ENCODE measurements at places on chromosomes 11 and 22.
A peak's percentile ranks its signal among the peaks of the same experiment; 100 is the strongest.

GRCh38 chr11:125036933-125037332 is 26.2 kb upstream of the SLC37A2 start:
- peak; percentile 50 for DNase-seq

DNA sequence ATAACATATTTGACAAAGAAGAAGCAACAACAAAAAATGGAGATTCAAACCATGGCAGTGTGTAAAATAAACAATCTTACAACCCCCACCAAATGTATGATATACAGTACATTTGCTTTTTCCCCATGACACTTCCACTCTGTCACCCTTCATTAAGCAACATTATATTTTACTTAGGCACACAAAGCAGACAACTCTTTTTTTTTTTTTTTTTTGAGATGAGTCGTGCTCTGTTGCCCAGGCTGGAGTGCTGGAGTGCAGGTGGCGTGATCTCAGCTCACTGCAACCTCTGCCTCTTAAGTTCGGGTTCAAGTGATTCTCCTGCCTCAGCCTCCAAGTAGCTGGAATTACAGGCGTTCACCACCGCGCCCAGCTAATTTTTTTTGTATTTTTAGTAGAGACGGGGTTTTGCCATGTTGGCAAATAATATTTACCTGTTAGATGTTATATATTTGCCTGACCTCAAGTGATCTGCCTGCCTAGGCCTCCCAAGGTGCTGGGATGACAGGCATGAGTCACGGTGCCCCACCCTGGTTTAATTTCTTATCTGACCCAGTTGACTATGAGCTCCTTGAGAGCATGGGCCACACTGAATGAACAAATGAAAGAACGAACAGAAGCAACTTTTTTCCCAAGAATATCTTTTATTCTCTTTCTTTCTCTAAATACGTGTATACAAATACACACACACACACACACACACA is 5.5 kb upstream of the PCF11 start:
- no peak for DNase-seq

DNA sequence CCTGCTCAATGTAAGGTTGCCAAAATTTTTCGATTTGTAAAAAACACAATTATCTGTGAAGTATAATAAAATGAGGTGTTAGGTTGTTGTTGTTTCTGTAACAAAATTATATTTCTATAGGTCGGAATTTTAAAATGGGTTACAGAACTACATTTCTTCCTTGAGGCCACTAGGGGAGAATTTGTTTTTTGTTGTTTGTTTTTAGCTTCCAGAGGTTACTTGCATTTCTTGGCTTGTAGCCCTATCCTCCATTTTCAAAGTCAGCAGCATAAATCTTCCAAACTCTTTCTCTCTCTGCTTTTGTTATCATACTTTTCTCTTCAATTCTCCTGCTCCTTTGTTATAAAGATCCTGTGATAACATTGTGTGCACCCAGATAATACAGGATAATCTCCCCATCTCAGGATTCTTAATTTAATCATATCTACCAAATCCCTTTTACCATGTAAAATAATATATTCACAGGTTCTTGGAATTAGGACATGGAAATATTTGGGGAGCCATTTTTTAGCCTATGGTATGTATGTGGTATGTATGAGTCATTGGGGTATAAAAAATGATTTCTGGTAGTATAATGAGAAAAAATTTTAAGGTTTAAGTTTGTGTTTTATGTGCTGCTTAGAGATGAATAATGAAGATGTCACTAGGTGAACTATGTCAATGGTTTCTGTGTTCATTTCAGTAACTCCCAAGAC is 9.4 kb upstream of the PATL1 start:
- DNase-seq, result no peak

- DNase-seq, result no peak
Observed at GRCh38 chr11:111342329-111342728, 36.7 kb downstream of the POU2AF1 start.

- DNase-seq, result peak; percentile 45
Observed at GRCh38 chr11:115321605-115322289, 182.5 kb downstream of the CADM1 start.

DNA sequence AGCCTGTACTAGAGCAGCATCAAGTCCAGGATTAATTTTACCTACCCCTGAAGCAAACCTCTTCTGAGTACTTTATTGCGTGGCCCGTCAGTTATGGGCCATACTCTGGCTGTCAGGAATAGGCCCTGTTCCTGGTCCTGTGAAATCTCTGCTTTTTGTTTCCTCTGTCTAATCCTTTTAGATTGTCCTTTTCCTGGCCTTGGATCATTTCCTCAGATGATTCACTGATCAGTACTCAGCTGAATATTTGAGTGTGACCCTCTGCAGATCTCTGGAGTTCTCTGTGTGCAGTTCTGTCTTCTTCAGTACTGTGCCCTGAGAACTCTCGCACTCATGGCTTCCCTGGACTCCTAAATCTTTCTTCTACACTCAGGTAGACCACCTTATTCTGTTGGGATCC is 123.5 kb downstream of the UVRAG start:
- no peak for DNase-seq

DNA sequence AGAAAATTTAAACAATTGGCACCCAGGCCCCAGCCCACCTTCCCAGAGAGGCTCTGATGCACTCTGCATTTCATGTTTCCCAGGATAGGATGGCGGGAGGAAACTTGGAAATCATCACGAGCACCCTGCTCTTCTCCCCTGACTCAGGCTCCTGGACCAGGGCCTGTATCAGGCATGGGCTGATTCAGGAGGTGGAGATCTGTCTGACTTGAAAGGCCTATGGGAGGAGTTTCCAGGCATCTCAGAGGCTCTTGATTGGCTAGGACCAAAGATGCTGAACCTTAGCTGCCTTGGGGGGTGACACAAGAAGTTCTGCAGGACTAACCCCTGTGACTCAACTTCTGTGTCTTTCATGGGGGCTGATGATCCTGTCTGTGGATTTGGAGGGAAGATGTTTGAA is 106.2 kb downstream of the PKNOX2 start:
- no peak for DNase-seq

DNA sequence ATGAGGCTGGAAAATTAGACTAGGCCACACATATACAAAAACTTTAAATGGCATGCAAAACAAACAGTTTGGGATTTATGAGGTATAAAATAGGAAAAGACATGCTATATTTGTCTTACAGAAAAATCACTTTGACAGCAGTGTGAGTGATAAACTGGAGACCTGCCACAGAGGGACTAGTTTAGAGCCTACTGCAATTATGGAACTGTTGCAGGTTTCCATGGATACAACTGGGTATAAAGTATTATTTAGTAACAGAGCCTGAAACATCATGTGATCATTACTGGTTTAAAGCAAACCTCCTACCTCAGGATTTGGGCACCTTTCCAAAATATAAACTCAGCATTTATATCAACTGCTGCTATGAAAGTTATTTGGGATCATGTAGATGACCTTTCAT is 1032.5 kb downstream of the DLG2 start:
- DNase-seq, result no peak

DNA sequence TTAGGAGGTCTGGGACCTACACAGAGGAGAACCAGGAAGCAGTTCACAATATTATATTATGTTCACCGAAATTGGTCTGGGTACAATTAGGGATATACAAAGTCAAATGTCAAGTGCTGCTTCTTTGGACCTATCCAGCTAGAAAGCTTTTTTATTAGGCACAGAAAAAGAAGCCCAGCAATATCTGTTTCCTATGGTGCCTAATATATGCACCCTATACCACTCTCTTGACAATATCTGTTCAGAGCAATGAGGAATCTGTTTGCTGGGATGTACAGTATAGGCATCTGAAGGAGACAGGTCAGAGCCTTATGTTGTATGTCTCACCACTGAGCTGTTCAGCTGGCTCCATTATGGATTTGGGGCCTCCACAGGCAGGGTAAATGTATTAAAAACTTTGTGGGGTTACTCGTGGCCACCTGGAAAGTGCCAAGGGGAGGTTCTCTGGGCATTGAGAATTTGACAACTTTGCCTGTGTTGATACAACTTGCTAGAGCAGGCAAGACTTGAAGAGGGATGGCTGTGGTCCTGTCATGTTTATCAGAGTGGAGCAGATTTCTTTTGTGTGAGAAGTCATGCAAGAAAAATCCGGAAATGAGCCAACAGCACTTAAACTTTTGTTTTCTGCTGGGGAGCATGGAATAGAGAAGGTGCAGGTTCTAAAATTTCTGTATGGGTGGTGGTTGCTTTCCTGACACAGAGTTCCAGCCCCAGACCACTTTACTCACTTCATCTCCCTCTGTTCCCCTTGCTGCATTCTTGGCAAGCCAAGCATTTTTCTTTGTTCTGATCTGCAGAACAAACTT is 10.1 kb downstream of the STIM1 start:
- DNase-seq, result no peak

GRCh38 chr11:96168623-96169022 is 174.4 kb downstream of the MAML2 start:
- DNase-seq, result peak; percentile 84

DNA sequence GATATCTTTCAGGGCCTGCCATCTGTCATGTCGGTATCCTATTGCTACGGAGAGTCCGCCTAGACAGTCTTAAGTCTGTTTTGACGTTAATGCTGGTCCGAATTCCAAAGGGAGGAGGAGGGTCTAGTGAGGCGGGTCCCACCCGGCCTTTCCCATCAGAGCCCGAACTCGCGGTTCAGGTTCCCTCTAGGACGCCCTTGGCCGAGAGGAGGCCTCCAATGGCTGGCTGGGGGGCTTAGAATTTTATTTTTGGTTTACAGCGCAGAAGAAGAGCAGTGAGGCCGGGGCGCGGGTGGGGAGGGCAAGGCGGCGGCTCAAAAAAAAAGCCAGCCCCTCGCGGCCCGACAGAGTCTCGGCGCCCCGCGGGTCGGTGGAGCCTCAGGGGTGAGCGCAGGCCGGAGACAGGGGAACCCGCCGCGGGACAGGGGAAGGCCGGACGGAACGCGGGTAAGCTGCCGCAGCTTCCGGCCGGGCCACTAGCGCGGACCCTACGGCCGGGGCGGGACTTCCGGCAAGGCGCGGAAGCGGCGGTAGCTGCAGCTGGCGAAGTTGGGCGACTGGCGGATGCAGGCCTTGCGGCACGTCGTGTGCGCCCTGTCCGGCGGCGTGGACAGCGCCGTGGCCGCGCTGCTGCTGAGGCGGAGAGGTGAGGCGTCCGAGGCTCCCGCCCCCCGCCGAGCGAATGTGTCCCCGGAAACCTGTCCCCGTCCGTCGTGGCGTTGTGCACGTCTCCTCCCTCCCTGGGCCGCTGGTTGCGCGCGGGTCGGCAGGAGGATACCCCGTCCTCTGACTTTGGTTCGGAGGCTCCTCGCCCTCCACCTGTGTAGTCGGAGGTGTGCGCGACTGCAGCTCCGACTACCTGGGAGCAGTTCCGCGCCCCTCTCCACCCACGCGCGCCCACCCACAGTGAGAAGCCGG is at the start of gene TRMU:
Gene TRMU (plus strand): TSS at position 514 of the 918 bp plus-strand sequence. CDS start 51 bp downstream, at position 565.
- peak; percentile 39 for DNase-seq

DNA sequence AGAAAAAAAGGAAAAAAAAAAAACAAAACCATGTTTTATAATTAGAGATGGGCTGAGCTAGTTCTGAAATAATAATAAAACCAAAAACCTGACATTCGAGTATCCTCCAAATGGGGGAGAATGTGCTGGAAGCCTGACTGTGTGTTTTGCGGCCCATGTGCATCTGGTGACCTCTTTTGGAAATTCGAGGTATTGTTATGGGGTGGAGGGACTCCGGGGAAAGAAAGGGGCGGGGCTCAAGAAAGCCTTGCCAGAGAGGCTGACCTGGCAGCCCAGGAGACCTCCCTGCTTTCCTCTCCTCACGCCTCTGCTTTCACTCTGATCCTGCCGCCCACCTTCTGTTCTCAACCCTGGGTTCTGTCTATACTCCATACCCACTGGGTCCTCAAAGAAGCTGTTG is 72.9 kb downstream of the CTTN start:
- no peak for DNase-seq

- DNase-seq, result no peak
Observed at GRCh38 chr11:124823512-124824376, 23.5 kb upstream of the MSANTD2 start.

DNA sequence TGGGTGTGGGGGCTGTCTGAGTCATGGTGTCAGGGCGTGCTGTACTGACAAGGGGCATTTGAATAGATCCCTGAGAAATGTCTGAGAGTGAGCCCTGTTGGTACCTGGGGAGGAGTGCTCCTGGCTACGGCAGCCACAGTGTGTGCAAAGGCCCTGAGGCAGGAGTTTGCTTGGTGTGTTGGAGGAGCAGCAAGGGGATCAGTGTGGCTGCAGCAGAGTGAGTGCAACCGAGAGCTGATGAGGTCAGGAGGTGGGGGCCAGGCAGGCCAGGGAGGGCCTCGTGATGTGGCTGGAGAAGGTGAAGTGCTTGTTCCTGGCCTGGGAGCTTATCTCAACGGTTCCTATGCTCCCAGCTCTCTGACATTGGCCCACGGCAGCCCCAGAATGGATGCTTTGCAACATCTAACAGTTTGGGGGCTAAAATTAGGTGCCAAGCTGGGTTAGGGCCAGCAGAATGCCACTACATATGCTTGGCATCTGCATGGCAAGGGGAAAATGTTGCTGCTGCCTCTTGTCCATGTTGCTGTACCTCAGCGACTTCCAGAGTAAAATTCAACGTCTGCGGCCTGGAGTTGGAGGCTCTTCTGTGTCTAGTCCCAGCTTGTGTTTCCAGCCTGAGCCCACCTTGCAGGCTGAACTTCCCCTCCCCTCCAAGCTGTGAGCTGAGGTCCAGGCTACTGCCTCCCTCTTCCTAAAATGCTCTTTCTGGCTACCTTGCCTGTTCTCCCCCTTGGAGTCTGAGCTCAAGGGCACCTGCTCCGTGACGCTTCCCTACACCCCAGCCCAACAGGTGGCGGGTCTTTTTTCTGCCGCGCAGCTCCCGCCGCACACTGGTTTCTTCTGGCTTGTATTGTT is 48.2 kb upstream of the MYEOV start:
- no peak for DNase-seq

DNA sequence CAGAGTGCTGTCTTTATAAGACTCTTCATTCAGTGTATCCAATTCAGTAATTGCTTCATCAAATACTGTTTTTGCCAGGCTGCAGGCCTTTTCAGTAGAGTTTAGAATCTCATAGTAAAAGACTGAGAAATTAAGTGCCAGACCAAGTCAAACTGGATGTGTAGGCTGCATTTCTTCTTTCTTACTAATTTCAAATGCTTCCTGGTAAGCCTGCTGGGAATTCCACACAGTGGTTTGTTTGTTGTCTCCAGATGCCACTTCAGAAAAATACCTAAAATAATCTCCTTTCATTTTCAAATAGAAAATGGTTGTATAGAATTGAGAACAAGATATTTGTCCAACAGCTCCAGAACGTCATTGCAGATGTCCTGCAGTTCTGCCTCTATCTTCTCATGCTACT is 34.7 kb downstream of the LDHAL6A start:
- no peak for DNase-seq

DNA sequence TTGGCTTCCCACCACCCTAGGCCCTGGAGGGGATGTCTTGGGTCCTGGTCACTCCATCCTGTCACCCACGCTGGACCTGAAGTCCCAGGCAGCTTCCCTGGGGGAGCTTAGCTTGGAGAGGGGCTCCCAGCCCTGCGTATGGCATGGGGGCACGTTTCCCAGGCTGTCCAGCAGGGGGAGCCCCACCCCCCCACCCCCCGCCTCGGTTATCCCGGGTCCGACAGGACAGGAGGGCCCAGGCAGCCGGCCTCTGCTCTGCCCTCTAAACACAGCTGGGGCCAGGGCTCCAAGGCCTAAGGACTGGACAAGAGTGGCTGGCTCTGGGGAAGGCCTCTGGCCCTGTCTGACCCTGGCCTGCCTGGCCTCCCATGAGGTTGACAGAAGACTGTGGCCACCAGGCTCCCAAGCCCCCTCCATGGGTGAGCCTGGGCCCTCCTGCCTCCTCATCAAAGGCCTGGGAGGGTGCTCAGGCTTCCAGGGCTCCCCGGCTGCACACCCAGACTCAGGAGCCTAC is 104.8 kb downstream of the NECTIN1 start:
- no peak for DNase-seq
